ENCODE measurements at places on chromosomes 2 and 18.
A peak's percentile ranks its signal among the peaks of the same experiment; 100 is the strongest.

GRCh38 chr2:182713601-182714000 lies 2.5 kb upstream of the DNAJC10 start:
- DNase-seq: no peak

DNA sequence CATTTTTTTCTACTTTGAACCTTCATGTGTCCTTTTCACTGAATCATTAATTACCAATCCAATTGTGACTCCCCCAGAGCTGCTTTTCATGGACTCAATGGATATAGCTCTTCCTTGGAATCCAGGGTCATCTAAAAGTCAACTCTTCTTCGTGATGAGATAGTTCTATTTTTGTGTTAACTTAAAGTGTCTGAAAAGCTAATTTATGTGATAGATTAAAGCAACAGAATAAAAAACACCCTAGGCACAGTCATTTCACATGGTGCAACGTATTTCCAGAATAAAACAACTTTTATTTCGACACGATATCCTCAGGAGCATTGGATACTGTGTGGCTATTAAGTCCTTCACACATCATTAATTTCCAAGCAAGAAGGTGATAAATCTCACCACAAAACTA lies 250.6 kb upstream of the SPHKAP start:
- no peak for DNase-seq

GRCh38 chr2:128369108-128369555 lies 50.5 kb upstream of the HS6ST1 start:
- no peak for DNase-seq

- DNase-seq: no peak
These were observed 109.5 kb downstream of the RAPGEF4 start for GRCh38 chr2:172845028-172845630.

DNA sequence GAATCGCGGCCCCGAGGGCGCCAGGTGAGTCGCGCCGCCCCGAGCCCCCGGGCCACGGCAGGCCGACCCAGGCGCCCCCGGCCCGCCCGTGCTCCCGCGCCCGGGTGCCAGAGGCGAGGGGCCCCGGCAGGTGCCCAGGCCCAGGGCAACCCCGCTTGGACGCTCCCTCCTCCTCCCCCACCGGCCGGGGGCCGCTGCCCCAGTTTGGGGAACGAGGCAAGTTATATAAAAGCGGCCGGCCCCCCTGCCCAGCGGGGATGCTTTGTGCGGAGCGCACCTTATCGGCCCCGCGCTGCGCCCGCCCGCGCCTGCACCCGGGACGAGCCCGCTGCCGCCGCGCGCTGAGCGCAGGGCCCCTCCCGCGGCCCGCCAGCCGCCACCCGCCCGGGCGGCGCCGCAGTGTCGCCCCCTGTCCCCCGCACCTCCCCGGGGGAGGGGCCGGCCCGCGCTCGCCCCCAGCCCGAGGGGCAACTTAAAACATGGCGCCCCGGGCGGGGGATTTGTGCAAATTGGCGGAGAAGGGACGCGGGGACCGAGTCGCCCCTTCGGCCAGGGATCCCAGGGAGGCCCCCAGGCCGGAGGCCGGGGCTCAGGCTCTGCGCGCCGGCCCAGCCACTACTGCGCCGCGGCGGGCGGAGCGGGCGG lies 639 bp downstream of the EPB41L3 start:
- DNase-seq: no peak

DNA sequence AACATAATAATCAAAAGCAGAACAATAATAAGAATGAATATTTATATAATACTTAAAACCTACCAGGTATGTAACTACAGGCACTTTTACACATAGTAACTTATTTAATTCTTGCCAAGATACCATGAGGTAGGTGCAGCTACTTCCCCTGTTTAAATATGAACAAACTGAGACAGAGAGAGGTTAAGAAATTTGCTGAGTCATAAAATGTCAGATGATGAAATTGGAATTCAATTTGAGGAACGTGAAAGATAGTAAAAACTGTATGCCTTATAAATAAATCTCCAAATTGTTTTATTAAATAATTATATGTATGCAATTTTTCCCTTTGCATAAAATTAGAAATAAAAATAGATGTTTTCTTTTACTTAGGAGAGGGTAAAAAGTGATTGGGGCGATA lies 1103.3 kb upstream of the NRXN1 start:
- no peak for DNase-seq

GRCh38 chr2:4916094-4916493 lies 776.1 kb upstream of the SOX11 start:
- DNase-seq: no peak

DNA sequence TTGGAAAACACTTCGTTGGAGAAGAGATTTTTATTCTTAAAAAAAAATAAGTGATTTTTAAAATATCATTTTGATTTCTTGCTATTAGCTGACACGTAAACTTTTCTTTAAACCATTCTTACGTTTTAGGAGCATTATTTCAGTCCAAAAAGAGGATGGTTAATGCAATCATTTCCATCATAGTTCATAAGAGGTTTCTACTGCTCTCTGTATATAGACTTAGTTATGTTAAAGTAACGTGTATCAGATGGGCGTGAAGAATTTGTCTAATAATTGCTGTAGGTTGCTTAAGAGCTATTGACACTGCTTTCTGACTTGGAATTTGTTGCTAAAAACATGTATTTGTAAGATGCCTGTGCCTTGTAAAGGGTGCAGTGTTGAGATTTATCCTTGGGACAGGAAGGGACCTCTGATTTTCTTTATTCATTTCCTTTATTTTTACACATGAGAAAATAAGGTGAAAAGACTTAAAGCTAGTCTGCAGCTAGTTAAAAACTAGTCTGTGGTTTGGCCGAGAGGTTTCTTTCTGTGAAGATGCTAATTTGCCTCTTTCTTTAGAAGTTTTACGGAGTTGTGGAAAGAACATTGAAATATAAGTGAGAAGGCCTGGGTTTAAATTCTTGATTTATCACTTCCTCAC lies 2.9 kb downstream of the ANKRD12 start:
- no peak for DNase-seq

GRCh38 chr2:230751062-230751461 lies 38.4 kb downstream of the CAB39 start:
- DNase-seq: no peak

DNA sequence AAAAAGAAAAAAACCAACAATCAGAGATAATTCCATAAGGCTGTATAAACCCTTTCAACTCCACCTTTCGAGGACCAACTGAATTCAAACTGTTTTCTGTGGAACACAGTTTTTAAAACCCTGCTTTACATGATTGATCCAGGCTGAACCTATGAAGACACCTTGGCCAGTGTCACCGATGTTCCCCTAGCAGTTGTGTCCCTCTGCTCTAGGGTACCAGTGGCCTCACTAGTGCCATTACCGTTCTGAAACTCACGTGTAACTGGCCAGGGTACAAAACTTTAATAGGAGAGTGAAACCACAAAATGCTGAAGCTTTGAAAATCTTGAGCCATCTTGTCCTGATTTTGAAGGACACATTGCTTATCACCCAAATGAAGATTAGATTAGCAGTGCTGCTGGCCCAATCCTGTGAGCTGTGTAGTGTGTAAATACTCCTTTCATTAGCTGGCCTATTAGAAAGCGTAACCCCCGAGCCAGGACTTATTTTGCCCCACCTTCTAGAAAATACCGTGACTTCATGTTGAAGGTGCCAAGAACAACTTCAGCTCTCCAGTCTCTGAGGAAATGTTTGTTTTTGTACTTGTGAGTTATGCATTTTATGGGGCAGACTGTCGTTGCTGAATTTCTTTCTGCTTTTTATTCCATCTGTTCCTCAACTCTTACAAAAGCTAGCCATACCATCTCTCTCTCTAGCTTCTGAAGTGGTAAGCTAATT lies 147.8 kb upstream of the MAP3K20 start:
- no peak for DNase-seq

- no peak for DNase-seq
These were observed 369.6 kb downstream of the NCKAP5 start for GRCh38 chr2:133198678-133199077.

- no peak for DNase-seq
These were observed 170.8 kb downstream of the RTP5 start for GRCh38 chr2:242040303-242040655.

DNA sequence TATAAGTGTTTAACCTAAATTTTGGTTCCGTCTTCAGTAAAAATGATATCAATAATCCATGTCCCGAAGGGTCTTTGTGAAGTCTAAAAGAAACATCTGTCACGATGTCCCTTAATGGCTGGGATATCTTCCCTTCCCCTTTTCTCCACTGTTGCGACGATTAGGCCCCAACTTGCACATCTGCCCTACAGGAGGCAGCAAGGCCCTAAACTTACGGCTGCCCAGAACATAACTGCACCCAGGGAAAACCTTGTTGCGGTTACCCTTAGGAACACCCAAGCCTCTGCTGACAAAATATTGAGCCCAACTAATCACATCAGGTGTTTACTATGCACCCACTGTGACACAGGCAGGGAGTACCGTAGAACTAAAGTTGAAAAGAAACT lies 1.3 kb upstream of the SMAD2 start:
- no peak for DNase-seq

- DNase-seq: no peak
These were observed 53.8 kb downstream of the COL6A3 start for GRCh38 chr2:237359894-237360780.

GRCh38 chr18:62486290-62486964 lies 36.4 kb upstream of the ZCCHC2 start:
- DNase-seq: no peak

DNA sequence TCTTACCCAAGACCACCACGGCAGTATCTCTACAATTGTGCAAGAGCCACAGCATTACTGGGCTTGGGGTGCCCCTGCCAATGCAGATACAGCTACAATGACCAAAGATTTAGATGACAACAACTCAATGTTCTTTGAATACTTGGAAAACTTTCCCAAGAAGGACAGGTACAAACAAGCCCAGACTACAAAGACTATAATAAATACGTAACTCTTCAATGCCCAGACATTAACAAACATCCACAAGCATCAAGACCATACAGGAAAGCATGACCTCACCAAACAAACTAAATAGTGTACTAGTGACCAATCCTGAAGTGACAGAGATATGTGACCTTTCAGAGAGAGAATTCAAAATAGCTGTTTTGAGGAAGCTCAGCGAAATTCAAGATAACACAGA lies 62.8 kb downstream of the ICA1L start:
- no peak for DNase-seq

DNA sequence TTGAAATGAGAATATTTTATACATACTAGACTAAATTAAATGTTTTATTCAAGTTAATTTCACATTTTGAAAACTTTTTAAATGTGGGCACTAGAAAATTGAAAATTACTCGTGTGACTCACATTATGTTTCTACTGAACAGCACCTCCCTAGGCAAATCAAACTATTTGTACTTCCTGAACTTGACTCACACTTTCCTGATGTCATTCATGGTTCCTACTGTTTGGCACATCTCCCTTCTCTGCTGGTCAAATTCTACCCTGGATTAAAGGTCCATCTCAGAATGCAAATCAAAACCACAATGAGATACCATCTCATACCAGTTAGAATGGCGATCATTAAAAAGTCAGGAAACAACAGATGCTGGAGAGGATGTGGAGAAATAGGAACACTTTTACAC lies 16.7 kb downstream of the LHCGR start:
- peak; percentile 33 for DNase-seq

GRCh38 chr2:8577573-8577972 lies 104.3 kb upstream of the ID2 start:
- DNase-seq: no peak

DNA sequence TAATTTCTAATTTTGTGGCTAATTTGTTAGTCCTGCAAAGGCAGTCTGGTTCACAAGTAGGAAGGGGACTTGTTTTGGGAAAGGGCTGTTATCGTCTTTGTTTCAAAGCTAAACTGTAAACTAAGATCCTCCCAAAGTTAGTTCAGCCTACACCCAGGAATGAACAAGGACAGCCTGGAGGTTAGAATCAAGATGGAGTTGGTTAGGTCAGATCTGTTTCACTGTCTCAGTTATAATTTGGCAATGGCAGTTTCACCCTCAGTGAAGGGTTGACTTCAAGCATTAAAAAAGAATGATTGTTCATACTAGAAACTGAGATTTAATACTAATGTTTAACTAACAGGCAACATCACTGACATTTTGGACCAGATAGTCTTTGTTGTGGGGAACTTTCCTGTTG lies 69.5 kb downstream of the KIAA2012 start:
- DNase-seq: no peak

DNA sequence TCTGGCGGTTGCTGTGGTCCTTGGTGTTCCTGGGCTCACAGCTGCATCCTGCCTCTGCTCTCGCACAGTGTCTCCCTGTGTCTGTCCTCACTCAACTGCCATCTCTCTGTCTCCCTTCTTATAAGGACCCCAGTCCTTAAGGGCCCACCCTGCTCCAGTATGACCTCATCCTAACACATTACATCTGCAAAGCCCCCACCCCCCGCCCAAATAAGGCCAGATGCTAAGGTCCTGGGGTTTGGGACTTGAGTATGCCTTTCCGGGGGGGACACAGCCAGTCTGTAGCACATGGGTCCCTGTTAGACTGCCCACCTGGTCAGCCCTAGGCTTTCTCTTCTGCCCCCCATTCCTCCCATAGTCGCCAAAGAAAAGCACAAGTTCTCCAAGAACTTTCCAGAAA lies 40.7 kb downstream of the FER1L5 start:
- no peak for DNase-seq

DNA sequence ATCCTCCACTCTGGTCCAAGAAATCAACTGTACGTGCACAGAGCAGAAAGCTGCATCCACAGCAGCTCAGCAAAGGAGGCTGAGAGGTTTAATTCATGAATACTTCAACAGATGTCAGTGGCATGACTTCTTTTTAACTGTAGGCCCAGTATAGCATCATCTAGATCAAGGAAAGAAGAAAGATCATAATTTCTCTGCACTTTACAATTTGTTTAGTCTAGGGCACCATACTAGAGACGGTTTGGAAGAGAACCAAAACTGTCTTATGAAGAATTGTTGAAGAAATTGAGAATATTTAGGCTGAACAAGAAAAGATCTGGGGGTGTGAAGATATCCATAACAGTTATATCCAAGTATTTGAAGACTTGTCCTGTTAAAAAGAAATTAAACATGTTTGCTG lies 30.5 kb upstream of the MAP3K20 start:
- DNase-seq: no peak

DNA sequence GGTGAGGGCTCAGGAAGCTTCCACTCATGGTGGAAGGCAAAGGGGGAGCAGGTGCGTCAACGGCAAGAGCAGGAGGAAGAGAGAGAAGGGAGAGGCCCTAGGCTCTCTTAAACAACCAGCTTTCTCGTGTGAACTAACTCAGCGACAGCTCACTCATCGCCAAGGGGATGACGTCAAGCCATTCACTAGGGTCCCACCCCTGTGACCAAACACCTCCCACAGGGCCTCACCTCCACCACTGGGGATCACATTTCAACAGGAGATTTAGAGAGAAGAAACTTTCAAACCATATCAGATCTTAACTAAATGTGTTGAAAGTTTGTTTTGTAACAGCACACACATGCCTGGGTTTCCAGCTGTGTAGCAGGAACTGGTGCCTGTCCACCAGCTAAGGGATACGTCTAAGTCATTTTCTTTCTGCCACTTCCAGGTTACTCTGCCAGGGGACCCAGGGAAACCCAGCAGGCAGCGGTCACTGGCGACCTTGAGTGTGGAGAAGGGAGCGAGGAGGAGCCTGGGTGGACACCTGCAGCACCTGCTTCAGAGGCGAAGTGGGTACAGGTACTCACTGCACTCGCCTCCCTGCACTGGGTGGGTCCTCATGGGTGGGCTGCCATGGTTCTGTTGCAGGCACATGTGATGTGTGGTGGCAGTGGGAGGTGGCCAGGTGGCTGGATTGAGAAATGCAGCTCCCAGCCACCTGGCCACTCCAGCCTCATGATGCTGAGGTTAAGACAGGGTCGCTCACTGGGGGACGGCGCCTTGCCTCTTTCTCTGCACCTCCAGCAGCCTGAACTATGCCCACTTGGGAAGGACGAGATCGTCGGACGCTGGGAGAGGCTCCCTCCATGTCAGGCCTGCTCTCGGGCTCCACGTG lies 8.4 kb upstream of the GPC1 start:
- DNase-seq: peak; percentile 4
